Progenitor cell of endocrine pancreas (in vitro differentiated cells): ENCODE measurements at places on chromosomes 4 and X.

- DNase-seq: no peak
Measured at GRCh38 chr4:80424225-80424581, 88.7 kb downstream of the CFAP299 start.

- DNase-seq: no peak
Measured at GRCh38 chr4:15714646-15715435, 12.0 kb downstream of the BST1 start.

- DNase-seq: no peak
Measured at GRCh38 chr4:112152521-112152920, 7.3 kb downstream of the FAM241A start.

GRCh38 chrX:39755143-39756032, 342.4 kb downstream of the BCOR start:
- DNase-seq: no peak

DNA sequence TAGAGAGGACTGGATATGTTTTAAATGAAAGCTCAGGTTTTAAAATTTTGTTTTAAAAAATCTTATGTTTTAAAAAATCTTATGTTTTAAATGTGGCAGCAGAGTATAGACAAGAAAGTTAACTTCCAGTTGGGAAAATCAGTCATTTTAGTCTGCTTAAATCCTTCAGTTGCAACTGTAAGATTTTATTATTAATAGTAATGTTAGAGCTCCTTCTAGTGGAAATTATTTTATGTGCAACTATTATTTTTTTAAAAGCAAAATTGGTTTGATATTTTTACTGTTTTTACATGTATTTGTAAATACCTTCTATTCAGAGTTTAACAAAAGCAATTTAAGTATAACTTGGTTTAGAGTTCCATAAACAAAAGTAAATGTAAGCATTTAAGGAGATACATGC, 8.5 kb upstream of the NUDT6 start:
- DNase-seq: no peak

- no peak for DNase-seq
Measured at GRCh38 chr4:115515366-115515765, 401.9 kb upstream of the NDST4 start.

DNA sequence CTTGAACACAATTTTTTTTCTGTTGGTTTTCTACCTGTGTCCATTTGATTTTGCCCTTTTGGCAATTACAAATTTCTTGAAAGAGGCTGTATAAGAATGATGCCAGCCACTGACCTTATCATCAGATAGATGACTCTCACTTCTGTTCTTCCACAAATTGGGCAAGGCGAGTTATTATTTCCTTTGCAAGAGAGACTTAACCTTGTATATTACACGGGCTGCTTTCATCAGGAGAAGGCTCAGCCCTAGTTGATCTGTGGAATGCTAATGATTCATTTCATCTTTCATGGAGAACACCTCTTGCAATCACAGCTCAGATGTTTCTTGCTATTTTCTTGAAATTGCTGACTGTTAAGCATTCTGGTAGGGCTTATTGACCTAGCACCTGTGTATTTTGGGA, 1155.4 kb downstream of the STIM2 start:
- no peak for DNase-seq

GRCh38 chr4:69995526-69996016, at the start of gene STATH:
Gene STATH (plus strand): TSS chr4:69995966. CDS start chr4:69998438, 2,472 bp downstream.
- DNase-seq: no peak

DNA sequence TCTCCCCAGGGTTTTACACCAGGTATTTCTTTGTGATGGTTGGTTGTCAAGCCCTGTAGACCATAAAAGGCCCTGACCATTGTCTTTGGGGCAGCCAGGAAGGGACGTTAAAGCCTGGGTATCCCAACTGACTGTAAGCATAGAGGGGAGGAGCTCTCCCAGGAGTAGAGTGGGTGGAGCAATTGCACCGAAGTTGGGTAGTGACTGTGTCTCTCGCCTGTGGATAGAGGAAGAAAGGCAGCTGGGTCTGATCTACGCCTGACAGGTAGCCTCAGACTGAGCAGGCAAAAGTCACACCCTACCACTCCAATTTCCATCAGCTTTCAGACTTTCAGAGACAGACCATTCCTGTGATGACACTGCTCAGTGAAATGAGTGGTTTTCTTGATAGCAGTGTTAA, 123.3 kb downstream of the KLHL8 start:
- DNase-seq: no peak

DNA sequence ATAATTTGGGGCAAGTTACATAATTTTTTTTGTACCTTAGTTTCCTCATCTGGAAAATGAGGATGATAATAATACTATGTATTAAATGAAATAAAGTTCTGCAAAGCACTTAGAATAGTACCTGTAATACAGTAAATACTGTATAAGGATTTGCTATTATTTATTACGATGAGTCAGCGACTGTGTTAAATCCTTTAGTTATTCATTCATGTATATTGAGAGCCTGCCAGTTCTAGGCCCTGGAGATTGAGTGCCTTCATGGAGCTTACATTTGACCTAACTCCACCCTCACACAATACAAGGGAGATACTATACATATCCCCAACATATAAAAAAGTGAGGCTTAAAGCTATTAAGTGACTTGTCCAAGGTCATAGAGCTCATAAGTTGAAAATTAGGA, 67.0 kb upstream of the CITED1 start:
- no peak for DNase-seq

- no peak for DNase-seq
Measured at GRCh38 chrX:28590396-28590795, 3.1 kb downstream of the IL1RAPL1 start.

GRCh38 chr4:16031546-16032395, 52.1 kb downstream of the PROM1 start:
- DNase-seq: no peak

DNA sequence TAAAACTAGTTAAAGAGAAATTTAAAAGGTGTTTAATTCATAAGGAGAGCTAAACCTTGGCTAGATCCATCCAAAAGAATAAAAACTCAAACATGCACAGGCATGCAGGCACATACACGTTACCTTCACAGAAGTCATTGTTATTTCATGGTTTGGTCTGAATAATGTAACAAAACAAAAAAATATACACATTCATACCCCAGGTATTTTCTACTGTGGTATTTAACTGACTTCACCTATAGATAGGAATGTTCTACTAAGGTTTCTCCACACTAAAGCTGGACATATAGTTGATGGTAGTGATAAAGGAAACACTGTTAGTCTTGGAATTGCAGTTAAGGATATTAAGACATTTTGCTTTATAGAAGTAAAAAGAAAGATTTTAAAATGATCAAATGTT, 283.6 kb upstream of the PCDH10 start:
- DNase-seq: no peak

DNA sequence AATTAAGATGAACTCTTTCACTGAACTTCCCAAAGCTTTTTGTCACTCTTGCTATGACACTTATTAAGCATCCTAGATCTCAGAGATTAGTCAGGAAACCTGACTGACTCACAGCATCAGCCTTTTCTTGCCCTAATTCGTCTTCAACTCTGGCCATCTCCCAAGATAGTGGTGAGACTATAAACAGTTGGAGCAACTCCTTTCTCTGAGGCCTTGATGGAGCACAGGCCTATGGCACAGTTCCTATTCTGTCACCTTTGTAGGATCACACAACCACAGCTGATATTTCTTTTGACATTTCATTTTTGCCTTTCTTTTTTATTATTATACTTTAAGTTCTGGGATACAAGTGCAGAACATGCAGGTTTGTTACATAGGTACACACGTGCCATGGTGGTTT, 217.6 kb downstream of the PRR32 start:
- DNase-seq: no peak

- DNase-seq: no peak
Measured at GRCh38 chrX:53997724-53998123, 46.5 kb downstream of the PHF8 start.

GRCh38 chr4:17567271-17567670, 9.7 kb upstream of the LAP3 start:
- DNase-seq: no peak

GRCh38 chr4:123649645-123650391, 253.2 kb downstream of the SPRY1 start:
- peak; percentile 18 for DNase-seq

DNA sequence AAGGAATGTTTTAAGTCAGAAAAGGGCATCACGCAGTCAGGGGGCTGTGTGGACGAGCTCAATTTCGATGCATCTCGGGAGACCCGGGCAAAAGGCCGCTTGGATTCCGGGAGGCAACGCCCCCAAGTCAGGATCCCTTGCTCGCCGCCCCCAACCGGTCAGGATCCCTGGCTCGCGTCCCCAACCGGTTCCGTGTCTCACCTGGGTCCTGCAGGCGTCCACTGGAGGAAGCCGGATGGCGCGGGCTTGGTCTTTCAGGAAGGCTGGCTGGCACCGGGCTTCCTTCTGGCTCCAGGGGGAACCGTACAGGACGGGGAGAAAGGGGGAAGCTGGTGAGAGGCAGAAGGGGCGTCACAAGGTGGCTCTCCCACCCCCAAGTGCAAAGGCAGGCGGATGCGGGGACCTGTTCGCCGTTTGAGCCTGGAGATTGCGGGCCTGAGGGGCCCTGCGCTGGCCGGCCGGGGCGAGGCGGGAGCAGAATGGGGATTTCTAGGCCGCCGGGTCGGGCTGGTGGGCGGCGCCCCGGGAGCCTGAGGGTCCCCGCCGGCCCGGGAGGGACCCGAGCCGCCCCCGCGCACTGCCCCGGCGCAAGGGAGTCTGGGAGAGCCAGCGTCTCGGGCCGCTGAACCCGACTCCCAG, 84.7 kb downstream of the HPRT1 start:
- DNase-seq: peak; percentile 42

DNA sequence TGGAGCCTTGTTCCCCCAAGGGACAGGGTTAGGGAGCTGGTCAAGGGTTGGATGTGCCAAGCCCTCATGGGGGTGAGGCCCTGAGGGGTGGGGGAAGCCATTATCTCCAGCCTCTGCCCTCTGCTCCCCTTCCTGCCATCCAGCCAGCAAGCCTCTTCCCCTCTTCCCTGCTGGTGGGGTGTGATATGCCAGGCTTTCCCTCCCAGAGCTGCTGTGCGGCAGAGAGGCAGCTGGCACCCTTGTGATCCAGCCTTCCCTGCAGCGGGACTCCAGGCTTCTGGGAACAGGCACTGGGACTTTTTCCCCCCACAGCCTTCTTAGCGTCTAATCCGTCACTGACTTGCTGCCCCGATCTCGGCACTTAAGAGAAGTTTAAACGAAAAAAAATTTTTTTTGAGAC, 6.3 kb downstream of the SSR4 start:
- DNase-seq: no peak

- DNase-seq: no peak
Measured at GRCh38 chrX:140022482-140022881, 57.2 kb upstream of the CXorf66 start.

DNA sequence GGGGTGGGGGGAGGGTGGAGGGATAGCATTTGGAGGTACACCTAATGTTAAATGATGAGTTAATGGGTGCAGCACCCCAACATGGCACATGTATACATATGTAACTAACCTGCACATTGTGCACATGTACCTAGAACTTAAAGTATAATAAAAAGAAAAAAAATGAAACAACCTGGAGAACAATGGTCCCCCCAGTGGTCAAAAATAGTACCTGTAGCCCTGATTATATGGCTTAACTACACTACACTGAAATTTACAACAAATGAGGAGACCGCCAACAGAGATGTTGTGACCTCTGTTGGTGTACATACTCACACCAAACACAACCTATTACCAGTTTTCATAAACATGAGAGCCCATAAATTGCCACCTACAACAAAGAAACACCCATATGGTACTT, 7.3 kb upstream of the MAGEE1 start:
- no peak for DNase-seq

GRCh38 chrX:107752043-107752442, 23.5 kb downstream of the TSC22D3 start:
- DNase-seq: no peak

DNA sequence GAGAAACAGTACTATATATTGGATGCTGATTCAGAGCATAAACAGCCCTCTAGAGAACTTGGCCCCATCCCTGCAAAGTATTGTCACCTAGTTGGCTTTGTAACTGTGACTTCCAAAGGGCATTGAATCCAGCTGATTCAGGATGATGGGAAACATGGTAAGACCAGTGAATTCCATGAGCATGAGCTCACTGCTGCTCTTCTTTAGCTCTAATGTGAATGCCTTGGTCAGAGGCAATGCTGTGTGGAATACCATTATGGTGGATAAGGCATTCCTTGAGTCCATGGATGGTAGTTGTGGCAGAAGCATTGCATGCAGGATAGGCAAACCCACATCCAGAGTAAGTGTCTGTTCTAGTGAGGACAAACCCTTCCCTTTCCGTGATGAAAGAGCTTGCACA, 365.6 kb upstream of the EDA2R start:
- DNase-seq: no peak

DNA sequence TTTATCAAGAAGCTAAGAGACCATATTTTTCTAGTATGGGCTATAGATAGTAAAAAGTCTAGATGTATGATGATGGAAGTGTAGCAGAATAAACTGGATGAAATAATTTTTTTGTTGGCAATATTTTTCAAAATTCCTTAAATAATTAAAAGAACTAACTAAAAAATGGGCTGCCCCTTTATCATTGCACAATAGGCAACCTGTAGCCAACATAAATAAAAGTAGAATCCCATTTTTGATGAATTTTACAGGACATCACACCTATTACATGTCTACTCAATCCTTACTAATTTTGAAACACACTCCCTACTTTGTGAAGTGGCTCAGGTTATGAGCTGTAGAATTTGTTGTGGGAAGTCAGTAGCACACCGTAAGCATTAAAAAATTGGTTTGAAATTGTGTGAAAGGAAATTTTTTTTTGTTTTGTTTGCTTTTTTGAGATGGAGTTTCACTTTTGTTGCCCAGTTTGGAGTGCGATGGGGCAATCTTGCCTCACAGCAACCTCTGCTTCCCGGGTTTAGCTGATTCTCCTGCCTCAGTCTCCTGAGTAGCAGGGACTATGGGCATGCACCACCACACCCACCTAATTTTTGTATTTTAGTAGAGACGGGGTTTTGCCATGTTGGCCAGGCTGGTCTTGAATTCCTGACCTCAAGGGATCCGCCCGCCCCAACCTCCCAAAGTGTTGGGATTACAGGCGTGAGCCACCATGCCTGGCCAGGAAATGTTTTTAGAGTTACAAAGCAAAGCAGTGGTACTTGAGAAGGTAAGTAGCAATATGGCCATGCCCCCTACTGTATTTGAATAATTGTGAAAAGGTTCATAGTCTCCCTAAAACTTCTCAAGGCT, 8.9 kb upstream of the RUFY3 start:
- DNase-seq: no peak

- no peak for DNase-seq
Measured at GRCh38 chr4:17433827-17434226, 78.1 kb downstream of the QDPR start.

DNA sequence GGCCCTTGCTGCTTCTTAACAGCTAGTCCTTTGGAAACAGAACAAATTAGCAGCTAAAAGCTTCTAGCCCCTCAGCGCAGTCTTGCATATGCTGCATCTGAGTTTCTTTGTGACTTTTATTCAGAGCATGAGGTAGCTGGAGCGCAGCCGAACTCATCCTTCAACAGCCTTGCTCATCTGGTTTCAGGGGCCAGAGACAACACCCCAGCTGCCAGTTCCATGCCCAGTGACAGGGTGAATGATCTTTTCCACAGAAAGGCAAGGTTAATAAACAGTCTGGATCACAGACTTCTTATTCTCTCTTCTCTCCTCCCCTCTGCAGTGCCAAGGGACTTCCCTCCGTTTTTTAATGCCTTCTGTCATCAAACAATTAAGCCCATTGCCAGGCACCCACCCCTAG, 216.6 kb upstream of the INTU start:
- no peak for DNase-seq
